Fibroblast of villous mesenchyme (primary cell): ENCODE measurements at places on chromosomes 4 and X.

DNA sequence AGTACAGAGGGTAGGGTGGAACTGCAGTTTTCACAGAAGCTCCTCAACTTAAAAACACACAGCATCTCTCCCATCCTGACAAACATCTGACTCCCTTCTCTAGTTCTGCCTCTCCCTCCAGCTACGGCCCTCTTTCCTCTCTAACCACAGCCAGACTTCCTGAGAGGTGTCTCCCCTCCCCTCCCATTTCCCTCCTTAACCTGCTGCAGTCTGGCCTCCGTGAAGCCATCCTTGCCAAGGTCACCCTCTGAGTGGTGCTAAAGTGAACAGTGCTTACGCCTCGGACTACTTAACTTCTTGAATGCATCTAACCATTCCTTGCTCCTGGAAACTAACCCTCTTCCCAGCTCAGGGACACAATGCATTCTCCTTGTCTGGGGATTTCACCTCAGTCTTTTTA, 53.3 kb downstream of the RTL5 start:
- no peak for DNase-seq

DNA sequence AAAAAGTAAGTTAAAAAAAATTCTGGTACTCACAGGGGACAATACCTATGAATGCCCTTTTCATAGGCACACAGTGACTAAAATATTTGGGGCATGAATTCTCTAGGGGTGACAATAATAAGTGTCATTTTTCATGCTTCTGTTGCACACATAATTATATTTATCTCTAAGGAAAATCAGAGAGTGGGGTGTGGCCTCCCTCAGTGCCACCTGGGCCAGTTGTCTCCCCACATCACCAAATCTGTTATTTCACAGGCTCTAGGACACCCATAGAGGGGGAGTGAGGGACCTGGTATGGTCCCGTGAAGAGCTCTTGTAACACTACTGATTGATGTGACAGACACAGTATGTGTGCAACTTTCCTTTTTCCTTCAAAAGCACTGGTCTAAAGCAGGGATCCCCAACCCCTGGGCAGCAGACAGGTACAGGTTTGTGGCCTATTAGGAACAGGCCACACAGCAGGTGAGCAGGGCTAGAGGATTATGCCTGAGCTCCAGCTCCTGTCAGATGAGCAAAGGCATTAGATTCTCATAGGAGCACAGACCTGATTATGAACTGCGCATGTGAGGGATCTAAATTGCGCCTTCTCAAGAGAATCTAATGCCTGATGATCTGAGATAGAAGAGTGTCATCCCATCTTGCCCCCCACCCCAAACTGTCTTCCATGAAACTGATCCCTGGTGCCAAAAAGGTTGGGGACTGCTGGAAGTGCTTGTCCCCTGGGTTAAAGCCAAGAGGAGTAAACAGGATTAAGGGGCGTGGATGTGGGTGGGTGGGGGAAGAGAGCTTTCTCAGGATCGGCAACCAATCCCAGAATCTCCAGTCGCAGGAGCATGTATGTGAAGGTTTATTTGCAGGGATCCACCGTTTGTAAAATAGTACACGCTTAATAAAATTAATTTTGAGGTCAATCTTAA, 856 bp downstream of the SLC9B1 start:
- DNase-seq, result no peak

GRCh38 chrX:133444952-133445831, 29.9 kb upstream of the GPC4 start:
- no peak for DNase-seq

DNA sequence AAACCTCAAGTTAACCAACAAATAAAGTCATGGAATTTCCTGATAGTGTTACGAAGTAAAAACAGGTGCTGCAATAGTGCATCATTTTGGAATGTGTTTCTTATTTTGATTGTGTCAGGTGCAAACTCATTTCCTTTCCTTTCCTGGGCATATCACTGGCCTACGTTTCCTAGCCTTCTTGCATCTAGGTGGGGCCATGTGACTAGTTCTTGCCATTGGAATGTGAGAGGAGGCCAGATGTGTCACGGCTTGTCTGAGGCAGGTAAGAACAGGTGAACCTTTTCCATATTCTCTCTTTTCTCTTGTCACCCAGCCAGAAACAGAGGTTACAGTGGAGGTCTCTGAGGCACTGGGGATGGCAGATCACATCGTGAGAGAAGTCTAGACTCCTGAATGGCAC, 868.0 kb downstream of the RPA4 start:
- no peak for DNase-seq

GRCh38 chr4:41303372-41304118, 46.8 kb downstream of the UCHL1 start:
- no peak for DNase-seq
